ENCODE measurements at places on chromosomes 6 and 20. TPM values are rescaled to one million over a fixed set of nuclear protein-coding genes. Genes with fewer than 3 reads are reported as not detected.

DNA sequence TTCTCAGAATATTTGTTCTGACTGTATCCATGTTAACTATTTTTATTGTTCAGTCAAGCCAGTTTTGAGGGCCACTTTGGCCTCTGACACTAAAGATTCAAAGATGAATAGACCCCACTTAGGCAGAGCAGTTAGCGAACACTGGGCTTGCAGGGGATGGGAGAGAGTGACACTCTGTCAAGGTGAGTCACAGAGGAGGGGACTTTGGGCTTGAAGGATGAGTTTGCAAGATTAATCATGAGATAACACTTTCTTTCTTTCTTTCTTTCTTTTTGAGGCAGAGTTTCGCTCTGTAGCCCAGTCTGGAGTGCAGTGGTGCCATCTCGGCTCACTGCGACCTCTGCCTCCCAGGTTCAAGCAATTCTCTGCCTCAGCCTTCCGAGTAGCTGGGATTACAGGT lies 46.4 kb downstream of the SPATA2 start:
- no peak overlapping the region for H3K27ac ChIP-seq
- H3K4me1 ChIP-seq, result no peaks in the 10 kb centered on the region
- no peak for DNase-seq
- no peak overlapping the region for H3K4me3 ChIP-seq
- H3K27me3 ChIP-seq, result no peaks in the 10 kb centered on the region
- no peaks in the 10 kb centered on the region for H3K36me3 ChIP-seq

GRCh38 chr20:34951252-34951651 lies 4.4 kb downstream of the GSS start:
- H3K27ac ChIP-seq, result no peak overlapping the region
- H3K36me3 ChIP-seq, result peaks cover 12% of the 10 kb centered on the region
- no peak for DNase-seq
- no peaks in the 10 kb centered on the region for H3K27me3 ChIP-seq

- no peaks in the 10 kb centered on the region for H3K27me3 ChIP-seq
- no peaks in the 10 kb centered on the region for H3K36me3 ChIP-seq
- no peaks in the 10 kb centered on the region for H3K4me1 ChIP-seq
- peak; percentile 91 for DNase-seq
- H3K4me3 ChIP-seq, result no peak overlapping the region
Measured at GRCh38 chr6:158718461-158719046, 68.7 kb downstream of the SYTL3 start.

DNA sequence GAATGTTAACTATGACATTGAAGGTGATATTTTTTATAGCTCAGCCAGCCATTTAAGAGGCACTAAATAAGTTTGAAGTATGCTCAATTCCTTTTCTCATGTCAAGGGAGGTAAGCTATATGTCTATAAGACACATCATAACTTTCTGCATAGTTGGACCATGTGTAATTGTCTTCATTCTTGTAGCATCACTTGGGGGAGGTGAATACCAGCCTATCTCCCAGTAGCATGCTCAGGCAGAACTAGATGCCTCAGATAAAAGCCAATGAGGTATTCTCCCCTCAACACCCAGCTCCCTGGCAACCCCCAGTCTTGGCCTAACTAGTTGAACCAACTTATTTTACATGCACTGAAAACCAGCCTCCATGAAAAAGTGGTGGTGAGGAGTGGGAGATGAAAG lies 158.3 kb upstream of the JAG1 start:
- no peaks in the 10 kb centered on the region for H3K4me1 ChIP-seq
- H3K27ac ChIP-seq, result no peak overlapping the region
- H3K27me3 ChIP-seq, result no peaks in the 10 kb centered on the region
- no peak overlapping the region for H3K4me3 ChIP-seq
- H3K36me3 ChIP-seq, result no peaks in the 10 kb centered on the region

The ZNF831 gene
- not detected for total RNA-seq

DNA sequence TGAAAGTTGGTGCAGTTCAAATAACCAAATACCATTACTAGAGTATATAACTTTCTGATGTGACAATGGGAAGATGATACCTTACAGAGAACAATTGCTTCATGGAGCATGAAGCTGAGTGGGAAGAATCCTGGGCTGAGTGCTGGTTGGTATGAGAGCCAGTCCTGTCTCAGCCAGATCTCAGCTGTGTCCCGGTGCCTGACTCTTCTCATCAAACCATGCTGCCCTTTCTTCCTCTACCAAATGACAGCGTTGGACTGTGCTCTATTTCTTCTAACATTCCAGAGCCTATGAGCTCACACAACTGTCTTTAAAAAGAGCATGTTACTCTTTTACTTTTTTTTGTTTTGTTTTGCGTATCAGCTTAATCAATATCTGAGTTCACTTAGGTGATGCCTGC lies 27.5 kb upstream of the PBOV1 start:
- H3K27me3 ChIP-seq, result no peaks in the 10 kb centered on the region
- H3K36me3 ChIP-seq, result no peaks in the 10 kb centered on the region
- H3K4me3 ChIP-seq, result no peak overlapping the region
- no peak overlapping the region for H3K27ac ChIP-seq

The DSP gene
- 48.9 TPM for total RNA-seq

The SOX18 gene
- total RNA-seq, result 1.6 TPM

Measured in H9 (cell line).